ENCODE measurements at places on chromosomes 7 and 10.
A peak's percentile ranks its signal among the peaks of the same experiment; 100 is the strongest.

DNA sequence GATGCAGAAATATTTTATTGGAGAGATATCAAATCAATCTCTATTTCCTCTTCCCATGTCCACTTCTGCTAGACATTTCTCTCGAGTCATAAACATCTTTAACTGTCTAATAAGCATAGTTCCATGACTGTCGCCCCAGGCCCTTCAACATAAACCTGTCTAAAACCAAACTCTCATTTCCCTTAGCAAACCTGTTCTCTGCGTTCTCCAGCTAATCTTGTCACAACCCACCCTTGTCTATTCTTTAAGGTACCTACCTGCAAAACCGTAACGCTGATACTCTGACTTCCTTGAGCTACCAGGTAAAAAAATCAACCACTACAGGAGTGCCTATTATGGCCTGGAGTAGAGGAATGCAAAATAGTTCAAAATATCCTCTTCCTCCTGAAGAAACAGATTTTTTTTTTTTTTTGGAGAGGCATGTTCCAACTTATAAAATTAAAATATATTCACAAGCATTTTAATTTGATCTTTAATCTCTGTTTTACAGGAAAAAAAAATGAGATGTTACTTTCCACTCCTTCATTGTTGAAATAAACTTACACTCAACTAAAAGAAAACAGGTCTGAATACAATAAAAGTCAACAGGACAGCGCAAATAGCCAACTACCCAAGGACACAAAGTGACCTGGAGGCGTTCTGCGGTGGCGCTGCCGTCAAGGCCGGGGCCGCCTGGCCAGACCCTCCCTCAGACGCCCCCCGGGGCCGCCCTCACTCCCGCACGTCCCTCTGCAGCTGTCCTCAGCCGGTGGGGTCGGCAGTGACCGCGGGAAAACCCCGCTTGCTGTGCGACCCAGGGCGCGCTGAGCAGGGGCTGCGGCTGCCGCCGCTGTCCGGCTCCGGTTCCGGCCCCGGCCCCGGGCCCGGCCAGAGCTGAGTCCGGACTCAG lies 765 bp downstream of the SLC25A40 start:
- DNase-seq: no peak

DNA sequence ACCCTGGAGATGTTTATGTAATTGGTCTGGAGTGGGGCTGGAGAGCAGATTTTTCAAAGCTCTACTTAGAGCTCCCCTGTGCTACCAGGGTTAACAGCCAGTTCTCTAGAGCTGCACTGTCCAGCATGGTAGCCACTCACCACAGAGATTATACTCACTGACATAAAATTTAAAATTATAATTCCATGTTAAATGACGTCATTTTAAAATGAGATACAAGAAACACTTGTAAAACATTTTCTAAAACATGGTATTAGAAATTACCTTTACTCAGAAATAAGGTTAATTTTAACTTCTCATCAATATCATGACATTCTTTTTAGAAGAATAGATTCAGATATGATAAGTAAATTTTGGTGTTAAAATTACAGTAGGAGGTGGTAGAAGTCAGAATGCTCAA lies 306.2 kb upstream of the LRRN3 start:
- DNase-seq: no peak

- DNase-seq: no peak
Observed at GRCh38 chr10:6530211-6530840, 49.8 kb downstream of the PRKCQ start.

GRCh38 chr10:29970576-29970975 lies 88.8 kb downstream of the JCAD start:
- no peak for DNase-seq

- no peak for DNase-seq
Observed at GRCh38 chr7:48085942-48086341, 3.1 kb upstream of the UPP1 start.

DNA sequence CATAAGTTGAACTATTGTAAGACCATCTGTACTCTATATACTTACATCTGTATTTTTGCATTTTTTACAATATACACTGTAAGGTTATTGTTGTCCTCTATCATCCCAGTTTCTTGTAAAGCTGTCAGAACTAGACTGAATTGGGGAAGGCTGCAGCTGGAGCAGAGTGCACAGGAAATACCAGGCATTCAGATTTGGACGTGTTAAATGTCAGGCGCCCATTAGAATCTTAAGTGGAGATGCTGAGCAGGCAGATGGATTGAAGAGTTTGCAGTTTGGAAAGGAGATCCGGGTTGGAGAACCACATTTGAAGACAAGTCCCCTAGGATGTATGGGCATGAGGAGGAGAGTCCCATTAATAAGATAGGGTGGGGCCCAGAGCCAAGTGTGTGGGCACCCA lies 40.4 kb downstream of the MTURN start:
- no peak for DNase-seq

DNA sequence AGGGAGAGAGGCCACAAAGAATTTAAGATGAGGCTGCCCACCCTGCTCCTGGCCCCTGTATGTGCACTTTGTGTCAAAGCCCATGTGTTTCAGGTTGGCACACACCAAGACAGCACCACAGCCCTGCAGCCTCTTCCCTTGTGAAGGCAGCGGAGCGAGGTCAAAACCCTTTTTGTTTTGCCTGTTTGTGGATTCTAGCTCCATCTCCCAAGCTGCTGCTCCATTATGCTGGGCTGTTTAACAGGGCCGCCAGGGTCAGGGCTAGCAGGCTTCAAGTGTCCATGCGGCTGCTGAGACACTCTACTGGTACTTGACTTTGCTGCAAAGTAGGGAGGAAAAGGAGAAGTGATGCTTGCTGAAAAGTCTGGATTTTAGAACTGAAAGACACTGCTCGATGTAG lies 142.3 kb upstream of the EFCAB10 start:
- no peak for DNase-seq

GRCh38 chr10:16843252-16843870 lies 26.1 kb upstream of the RSU1 start:
- peak; percentile 58 for DNase-seq

DNA sequence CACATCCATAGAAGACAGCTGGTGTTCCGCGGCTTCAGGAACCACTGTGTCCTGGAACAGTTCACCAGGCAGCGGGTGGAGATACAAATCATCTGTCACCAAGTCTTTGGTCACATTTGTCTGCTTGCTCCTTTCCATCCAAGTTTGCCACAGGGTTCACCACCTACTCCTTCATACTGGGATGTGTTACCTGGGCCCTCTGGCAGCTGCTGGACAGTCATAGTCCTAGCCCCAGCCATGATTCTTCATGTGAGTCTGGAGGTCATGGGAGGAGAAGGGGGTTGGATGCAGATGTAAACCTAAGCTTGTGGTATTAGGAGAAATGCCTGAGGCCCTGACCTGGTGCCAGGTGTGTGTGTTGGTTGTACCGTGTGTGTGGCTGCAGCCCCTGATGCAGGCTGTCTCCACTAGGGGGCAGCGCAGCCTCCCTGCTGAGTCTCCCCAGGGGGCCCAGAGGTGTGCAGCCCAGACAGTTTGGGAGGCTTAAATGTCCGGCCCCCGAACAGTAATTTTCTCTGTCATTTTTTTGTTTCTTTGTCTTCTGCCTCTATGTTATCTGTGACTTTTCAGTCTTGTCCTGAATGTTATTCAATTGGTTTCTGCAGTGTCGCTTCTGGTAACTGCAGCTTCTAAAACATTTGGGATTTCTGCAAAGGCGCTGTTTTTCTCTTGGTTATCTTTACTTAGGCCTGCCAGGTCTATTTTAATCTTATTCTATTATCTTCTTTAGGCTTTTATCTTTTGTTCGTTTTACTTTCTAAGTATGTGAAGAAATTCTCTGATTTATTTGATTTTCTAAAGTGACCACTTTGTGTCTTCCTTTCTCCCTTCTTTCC lies 14.8 kb downstream of the NPS start:
- DNase-seq: peak; percentile 4

DNA sequence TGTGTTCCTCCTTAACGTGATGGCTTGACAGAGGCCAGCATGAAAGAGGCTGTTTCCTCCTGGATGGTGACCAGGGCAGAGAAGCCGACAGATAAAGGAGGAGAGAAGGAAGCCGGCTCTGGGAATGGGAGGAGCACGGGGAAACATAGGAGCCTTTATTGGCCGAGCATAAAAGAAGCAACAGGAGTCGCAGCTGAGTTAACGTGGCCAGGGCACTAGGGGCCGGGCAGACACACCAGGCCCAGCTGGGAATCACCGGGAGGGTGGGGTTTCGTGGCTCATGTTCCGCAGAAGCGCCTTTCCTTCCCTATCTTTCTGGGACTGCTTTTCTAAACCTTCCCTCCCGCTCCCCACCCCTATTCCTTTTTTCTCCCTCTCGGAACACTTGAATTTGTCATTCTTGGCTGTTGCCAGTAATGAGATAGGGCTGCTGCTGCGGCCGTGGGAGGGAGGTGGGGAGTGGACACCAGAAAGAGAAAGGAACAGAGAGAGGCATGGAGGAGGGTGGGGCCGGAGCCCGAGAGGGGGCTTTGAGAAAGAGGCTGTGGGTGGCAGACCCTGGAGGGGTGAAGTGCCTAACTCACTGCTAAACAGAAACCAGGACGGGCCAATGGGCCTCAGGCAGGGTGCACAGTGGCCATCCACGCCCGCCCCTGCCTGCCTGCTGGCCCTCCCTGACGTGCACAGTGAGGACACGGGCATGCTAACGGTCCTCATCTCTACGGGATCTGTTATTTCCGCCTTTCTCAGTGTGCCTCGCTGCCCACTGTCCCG lies 65.2 kb downstream of the COL13A1 start:
- DNase-seq: no peak

DNA sequence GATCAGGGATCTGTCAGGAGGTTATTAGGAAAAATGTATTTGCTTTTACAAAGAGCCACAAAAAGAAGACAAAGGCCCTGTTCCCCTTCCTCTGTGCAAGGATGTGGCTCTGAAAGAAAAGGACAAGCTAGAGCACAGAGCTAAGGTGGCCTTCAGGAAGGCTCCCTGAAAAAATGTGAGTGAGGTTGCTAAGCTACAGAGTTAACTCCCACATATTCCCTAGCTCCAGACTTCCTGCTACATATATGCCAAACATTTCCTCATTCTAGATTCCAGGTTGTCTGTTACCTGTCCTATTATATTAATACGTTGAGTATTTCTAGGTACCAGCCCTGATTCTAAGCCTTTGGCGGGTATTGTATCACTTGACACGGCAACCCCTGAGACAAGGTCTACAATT lies 369.0 kb downstream of the PARD3 start:
- DNase-seq: no peak

DNA sequence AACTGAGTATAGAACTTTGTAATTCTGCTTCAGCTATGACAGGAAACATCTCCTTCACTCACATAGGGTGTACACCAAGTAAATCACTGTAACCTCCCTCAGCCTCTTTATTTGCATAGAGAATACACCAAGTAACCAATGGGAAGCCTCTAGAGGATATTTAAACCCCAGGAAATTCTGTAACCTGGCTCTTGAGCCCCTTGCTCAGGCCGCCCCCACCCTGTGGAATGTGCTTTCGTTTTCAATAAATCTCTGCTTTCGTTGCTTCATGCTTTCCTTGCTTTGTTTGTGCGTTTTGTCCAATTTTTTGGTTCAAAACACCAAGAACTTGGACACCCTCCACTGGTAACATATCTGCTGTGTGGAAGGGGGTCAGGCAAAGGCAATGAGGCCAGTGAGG lies 60.2 kb downstream of the CLRN3 start:
- DNase-seq: no peak

- no peak for DNase-seq
Observed at GRCh38 chr10:131856441-131857094, 44.2 kb upstream of the PPP2R2D start.

GRCh38 chr7:48511080-48511479 lies 339.8 kb downstream of the ABCA13 start:
- no peak for DNase-seq

- no peak for DNase-seq
Observed at GRCh38 chr10:43970717-43971116, 322.0 kb upstream of the ZNF32 start.

DNA sequence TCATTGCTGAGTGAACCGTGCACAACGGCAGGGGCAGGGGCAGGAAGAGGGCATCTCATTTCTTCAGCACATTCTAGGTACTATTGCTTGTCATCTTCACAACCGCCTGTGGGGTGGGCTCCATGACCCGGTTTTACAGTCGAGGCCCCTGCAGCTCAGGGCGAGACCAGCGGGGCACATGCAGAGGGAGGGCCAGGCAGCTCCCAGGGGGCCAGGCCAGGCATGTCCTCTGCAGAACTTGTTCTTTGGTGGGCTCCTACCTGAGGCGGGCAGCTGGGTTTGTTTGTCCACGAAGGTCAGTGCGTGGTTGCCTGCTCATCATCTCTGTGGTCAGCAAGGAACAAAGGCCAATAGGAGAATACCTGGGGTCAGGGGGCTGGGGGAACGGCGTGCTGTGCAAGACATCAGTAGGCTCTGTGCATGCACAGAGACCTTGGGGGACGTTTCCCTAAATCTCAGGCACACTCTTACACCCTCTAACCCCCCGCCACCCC lies 75.1 kb upstream of the LEP start:
- DNase-seq: no peak

DNA sequence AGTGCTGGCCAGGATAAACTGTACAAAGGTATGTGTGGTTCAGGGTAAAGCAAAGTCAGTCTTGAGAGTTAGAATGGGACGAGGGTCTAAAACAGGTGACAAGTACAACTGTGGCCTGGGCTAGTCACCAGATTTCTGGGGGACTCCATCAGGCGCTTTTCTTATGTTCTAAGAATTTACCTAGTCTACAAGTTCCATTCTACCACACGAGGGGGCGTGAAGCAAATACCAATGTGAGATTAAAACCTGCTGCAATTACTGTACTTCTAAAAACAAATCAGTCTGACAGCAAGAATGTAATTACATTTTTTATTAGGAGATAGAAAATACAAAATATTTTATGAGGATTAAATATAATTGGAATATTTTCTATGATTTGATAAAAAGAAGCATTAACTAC lies 146.5 kb downstream of the ALOX5 start:
- DNase-seq: no peak

- no peak for DNase-seq
Observed at GRCh38 chr10:125555743-125556142, 127.2 kb downstream of the TEX36 start.

- no peak for DNase-seq
Observed at GRCh38 chr10:80415734-80416478, 7.6 kb downstream of the PRXL2A start.

- no peak for DNase-seq
Observed at GRCh38 chr7:71457846-71458590, 326.1 kb downstream of the GALNT17 start.

DNA sequence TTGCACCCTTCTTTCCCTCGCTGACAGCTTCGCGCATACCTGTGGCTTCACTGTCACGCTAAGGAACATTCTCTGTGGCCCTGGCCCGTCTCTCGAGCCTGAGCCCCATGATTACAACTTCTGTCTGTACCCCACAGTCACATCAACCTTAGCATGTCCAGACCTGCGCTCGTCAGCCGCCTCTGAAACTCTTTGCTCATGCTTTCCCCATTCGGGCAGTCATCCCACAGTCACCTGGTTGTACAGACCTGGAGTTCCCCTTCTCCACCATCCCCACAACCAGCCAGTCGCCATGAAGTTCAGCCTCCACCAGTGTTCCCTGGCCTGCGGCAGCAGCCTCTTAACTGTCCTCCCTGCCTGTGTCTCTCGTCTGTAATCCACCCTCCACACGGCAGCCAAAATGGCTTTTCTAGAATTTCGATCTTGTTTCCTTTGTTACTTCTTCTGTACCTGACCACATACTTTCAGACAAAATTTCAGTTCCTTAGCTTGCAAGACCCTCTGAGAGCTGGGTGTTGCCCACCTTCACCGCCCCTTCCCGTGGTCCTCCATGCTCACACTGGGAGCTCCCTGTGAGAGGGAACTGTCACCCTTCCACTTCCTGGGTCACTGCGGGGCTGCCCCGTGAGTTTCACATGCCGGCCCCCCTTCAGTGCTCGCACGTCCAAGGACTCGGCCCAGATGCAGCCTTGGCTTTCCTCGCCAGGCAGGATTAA lies 229.2 kb downstream of the CELF2 start:
- DNase-seq: no peak

Measured in AML-193 (cell line).